ENCODE measurements at places on chromosomes 11 and 22.

DNA sequence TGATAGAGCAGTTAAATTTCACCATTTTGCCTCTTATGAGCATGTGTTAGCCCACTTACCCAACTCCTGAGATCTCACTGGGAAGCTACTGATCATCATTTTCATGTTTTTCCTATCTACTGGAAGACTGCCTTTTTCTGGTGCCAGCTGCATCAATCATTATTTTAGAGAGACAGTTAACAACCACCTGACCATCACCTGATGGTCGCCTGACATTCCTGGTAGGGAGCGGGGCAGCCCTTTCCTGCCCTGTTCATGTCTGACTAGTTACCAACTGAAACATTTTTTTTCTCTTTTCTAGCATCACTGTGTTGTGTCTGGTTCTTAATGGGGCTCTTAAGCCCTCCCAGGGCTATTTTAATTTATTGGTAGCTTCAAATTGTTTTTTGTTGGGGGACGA, 20.2 kb upstream of the PATL1 start:
- DNase-seq: no peak

- no peak for DNase-seq
These were observed 7.4 kb downstream of the CBX6 start for GRCh38 chr22:38864361-38865191.

DNA sequence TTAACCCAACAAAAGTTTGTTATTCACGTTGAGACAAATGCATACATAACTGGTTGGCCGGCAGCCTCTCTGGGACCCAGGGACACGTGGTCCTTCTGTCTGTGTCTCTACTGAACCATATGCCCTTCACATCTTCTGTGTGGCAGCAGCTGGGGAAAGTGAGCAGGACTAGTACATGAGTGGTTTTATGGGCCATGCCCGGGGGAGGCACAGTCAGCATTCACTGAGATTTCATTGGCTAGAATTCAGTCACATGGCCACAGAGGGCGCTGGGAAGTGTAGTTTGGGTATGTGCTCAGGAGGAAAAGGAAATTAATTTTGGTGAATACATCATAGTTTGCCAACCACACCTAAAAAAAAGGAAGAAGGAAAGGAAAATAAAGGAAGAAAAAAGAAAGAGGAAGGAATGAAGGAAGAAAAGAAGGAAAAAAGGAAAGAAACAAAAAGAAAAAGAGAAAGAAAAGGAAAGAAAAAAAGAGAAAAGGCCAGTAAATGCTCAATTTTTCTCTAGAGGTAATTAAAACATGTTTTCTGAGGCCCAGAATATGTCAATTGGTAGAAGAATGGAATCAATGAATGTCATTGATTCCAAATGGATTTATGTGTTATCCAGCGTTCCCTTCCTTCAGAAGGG, 55.9 kb upstream of the KIRREL3 start:
- DNase-seq: no peak

- no peak for DNase-seq
These were observed 34.6 kb downstream of the ZNRF3 start for GRCh38 chr22:28917747-28918549.

DNA sequence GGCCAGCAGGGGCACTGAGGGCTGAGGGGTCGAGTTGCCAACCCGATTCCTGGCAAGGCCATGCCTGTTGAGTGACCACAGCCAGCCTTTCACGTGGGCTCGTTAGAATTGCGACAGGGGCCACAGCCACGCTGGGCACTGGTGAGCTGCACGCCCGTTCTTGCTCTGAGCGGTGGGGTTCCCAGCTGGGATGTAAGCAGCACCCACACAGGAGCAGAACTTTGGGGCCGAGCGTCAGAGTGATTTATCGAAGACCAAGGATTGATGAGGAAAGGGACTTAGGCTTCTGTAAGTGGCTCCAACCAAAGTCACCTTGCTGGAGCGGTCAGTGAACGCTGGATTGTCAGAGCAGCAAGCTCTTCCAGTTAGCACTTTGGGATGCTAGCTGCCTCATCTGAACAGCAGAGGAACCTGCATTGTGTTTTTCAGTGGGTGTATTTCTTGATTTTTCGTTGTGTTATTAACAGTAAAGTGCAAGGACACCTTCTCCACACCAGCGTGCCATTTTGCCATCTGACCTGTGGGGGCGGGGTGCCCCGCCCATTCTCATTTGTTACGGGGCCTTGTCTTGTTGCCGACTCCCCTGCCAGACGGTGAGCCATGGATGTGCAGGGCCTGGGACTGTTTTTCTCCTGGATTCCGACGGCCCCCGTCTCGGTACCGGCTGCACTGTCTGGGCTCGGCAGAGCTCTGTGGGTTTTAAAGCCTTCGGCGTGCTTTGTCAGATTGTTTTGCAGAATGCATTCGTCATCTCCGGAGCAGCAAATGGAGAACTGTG, 202.5 kb downstream of the TBC1D22A start:
- no peak for DNase-seq

- no peak for DNase-seq
These were observed 2.4 kb downstream of the PGR start for GRCh38 chr11:101127197-101127698.

DNA sequence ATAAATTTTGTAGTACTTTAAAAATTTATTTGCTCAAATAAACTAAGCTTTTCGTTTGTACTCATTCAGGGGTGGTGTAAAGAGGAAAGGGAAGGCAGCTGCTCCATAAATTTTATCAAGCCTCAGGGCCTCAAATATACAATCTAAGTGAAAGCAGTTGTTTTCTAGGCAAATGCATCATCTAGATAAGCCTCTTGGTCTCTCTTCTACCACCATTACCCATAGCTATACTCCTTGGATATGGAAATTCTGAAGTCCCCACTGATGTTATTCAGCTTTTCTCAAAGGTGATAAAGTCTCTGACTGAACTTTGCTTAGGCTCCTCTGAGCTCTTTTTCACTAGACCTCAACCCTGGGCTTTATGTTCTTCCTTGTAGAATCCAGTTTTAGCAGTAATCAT, 1313.1 kb downstream of the JRKL start:
- DNase-seq: no peak

GRCh38 chr22:29073618-29074275, 912 bp downstream of the KREMEN1 start:
- no peak for DNase-seq

DNA sequence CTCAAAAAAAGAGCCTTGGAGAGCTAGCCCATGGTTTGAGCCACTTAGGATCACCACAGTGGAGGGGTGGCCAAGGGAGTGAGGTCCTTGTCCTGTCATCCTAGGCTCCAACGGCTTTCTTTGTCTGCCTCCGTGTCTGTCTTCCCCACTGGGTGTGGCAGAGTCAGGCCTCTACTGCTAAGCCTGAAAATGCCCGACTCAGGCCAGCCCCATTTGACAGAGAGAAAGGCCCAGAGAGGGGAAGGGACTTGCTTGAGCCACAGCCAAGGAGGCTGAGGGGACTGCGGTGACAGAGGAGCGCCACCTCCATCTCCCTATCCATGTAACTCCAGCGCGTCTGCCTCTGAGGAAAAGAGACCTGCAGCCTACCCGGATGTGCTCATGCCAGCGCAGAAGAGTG, 27.8 kb upstream of the CD82 start:
- DNase-seq: no peak

- DNase-seq: no peak
These were observed at the start of gene SORL1-AS1 for GRCh38 chr11:121452609-121453150. Gene SORL1-AS1 (minus strand): TSS chr11:121452967.

GRCh38 chr11:71580057-71581003, 2.3 kb downstream of the KRTAP5-11 start:
- DNase-seq: no peak

- no peak for DNase-seq
These were observed 754 bp downstream of the NUP50 start for GRCh38 chr22:45164270-45165088.

DNA sequence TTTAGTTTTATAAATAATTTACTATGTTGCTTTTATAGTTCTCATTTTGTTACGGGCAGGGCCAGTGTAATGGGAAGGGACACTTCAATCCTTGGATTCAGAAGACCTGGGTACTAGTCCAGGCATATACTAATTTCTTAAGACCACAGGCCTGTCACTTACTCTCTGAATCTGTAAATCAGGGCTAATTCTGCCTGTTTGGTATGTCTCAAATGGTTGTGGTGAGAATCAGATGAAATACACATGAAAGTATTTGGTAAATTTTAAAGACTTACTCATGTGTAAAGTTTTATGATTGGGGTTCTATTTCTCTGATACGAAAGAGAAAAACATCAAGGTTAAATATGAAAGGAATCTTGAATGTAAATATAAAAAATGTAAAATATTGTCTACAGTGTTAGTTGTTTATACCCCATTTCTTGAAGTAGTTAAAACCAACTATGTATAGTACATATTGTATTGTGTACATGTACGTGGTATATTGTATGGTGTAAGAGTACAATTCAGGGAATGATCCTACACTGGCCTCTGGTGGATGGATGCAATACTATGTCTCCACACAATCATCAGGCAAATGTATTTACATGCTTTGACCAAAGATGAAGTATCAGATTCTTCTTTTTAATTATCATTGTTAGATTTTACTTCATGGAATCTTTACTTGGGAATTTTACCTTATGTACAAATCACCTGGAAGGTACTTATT, 24.5 kb upstream of the RAG2 start:
- DNase-seq: no peak

- peak; percentile 88 for DNase-seq
These were observed 15.6 kb downstream of the ARAP1 start for GRCh38 chr11:72736452-72737069.

- no peak for DNase-seq
These were observed 24.8 kb downstream of the SCGB1A1 start for GRCh38 chr11:62443390-62444235.

- no peak for DNase-seq
These were observed 41.1 kb downstream of the CYB5R2 start for GRCh38 chr11:7632211-7632610.

DNA sequence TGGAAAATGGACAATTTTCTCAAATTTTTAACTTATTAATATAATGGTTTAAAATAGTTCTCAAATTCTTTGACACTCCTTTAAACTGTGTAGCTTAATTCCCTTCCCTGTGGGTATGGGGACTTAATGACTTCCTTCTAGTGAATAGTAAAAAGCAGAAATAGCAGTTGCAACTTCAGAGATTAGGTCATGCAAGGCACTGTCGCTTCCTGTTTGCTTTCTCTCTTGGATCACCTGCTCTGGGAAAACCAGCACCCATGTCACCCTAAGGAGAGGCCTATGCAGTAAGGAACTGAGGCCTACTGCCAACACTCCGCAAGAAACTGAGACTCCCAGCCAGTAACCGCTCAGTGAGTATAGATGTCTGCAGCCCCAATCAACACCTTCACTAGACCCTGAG, 5.5 kb upstream of the PANX3 start:
- peak; percentile 41 for DNase-seq

DNA sequence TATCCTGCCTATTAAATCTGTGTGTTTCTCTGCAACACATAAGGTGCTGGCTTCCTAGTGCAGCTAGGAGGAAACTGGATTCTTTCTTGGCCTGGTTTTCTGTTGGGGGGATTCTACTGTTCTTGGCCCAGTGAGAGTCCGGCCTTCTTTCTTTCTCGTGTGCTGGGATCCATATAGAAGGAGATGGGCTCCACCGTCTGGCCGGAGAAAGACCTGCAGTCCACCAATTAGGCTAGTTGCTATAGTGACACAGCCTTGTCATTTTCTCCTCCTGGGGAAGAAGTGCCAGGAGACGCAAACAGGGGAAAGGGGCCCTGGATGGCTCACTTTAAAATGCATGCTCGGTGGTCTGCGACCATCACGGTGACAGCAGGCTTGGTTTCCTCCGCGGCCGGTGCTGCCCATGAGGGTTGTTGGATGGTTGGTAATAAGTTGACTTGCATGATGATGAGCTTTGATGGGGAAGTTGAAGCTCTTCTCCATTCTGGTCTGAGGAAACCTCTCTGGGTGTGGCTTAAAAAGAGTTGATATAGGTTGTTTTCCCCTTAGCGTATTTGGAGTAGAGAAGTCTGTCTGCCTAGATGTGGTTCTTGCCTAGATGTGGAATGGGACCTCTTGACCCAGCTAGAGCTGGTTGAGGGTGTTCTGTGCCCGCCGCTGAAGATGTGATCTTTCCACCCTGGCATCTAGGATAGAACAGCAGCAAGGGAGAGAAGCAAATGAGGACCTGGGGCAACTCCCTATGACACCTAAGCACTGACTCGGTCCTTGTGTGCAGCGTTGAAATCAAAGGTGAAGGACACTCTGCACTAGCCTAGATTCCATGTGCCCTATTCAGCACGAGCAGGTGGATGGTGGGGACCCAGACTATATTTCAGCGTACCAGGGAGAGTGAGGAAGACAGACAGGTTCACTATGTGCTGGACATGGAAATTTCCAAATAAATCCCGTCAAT, 1335.0 kb downstream of the BRD1 start:
- peak; percentile 16 for DNase-seq

- no peak for DNase-seq
These were observed 10.0 kb upstream of the ABCC8 start for GRCh38 chr11:17486646-17487045.

Data from KG1 (cell line).